ENCODE measurements at places on chromosomes 2 and 18.
A peak's percentile ranks its signal among the peaks of the same experiment; 100 is the strongest.

GRCh38 chr2:119423108-119423444 lies 8.6 kb upstream of the TMEM37 start:
- no peaks in the 10 kb centered on the region for H3K27me3 ChIP-seq
- DNase-seq: no peak
- no peaks in the 10 kb centered on the region for H3K36me3 ChIP-seq
- H3K27ac ChIP-seq: no peak overlapping the region

- no peak for DNase-seq
- H3K4me3 ChIP-seq: no peak overlapping the region
Measured at GRCh38 chr2:120338015-120338414, 7.9 kb upstream of the INHBB start.

DNA sequence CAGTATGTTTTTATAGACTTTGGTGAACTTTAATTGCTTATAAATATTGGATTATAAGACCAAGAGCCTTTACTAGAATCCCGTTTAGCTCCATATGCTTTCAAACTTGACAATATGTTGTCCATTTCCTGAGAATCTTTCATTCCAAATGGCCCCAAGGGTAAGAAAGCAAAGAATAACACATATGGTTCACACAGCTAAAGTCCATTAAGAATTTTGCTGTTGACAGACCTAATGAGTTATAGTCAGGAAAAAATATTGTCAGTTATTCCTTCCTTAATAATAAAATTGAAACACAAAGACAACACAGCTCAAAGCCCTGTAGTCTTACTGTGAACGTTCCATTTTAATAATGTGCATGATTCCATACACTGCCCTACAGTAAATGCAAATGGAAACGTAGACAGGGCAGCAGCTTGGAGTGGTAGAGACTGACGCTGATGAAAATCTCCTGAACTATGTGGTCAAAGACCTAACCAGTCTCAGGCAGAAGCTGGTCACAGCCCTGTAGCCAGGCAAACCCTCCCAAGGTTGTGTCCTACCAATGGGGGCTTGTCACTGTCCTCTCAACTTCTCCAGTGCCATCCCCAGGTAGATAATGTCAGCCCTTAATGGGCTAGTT lies 49.0 kb upstream of the ATIC start:
- no peaks in the 10 kb centered on the region for H3K4me1 ChIP-seq
- no peak overlapping the region for H3K27ac ChIP-seq

- H3K27me3 ChIP-seq: no peaks in the 10 kb centered on the region
- H3K36me3 ChIP-seq: no peaks in the 10 kb centered on the region
- peaks cover 2% of the 10 kb centered on the region for H3K4me1 ChIP-seq
- H3K4me3 ChIP-seq: no peak overlapping the region
- peak; percentile 29 for DNase-seq
- H3K27ac ChIP-seq: no peak overlapping the region
Measured at GRCh38 chr2:16727256-16727655, 61.6 kb upstream of the CYRIA start.

DNA sequence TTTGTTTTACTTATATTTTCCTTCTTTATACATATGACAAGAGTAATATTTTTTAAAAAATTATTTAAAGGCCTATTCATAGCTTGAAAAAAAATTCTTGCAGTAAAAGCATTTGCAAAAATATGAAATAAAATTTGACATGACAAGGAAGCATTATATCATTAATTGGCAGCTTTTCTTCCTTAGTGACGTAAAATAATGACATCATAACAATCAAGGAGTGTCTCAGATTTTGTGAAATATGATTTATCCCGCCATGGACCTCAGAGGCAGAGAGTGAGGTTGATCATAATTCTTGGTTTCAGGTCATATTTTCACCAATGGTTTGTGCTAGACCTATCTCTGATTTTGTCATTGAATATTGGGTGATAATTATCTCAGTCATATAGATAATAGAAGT lies 176.0 kb downstream of the MIB1 start:
- H3K36me3 ChIP-seq: no peaks in the 10 kb centered on the region
- H3K4me1 ChIP-seq: peaks cover 2% of the 10 kb centered on the region
- H3K27ac ChIP-seq: no peak overlapping the region
- H3K4me3 ChIP-seq: no peak overlapping the region
- DNase-seq: no peak

- no peaks in the 10 kb centered on the region for H3K4me1 ChIP-seq
- no peaks in the 10 kb centered on the region for H3K27me3 ChIP-seq
- no peak overlapping the region for H3K27ac ChIP-seq
- peaks cover 18% of the 10 kb centered on the region for H3K36me3 ChIP-seq
- H3K4me3 ChIP-seq: no peak overlapping the region
Measured at GRCh38 chr2:86037141-86037794, 68.4 kb downstream of the POLR1A start.

GRCh38 chr18:59518705-59519104 lies 159.6 kb upstream of the LMAN1 start:
- no peak for DNase-seq
- H3K27ac ChIP-seq: no peak overlapping the region
- no peaks in the 10 kb centered on the region for H3K36me3 ChIP-seq
- H3K4me1 ChIP-seq: peaks cover 2% of the 10 kb centered on the region
- no peak overlapping the region for H3K4me3 ChIP-seq

GRCh38 chr18:67243799-67244587 lies 272.5 kb downstream of the DSEL start:
- no peak for DNase-seq
- no peak overlapping the region for H3K27ac ChIP-seq
- H3K4me1 ChIP-seq: no peaks in the 10 kb centered on the region

DNA sequence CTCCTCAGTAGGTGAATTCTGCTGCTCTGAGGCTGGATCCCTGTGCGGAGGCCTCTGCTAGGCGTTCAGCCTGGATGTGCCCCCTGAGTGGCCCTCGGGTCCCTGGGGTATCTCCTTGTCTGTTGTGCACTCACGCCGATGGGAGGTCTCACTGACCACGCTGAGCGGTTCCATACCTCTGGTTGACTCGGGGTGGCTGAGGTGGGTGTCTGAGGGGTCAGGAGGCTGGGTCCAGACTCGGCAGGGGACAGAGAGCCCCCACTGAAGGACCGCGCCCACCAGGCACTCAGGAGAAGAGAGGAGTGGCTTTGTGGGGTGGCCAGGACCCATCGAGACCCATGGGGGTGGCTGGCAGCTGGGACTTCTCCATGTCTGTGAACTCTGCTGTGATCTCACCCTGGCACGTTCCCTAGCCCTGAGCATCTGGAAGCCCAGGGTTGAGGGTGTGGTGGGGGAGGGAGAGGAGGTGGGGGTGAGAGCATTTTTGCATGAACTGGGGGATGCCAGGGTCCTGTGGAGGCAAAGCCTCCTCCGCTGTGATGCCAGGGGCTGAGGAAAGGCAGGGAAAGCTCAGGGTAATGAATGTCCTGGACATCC lies 53.7 kb downstream of the TWIST2 start:
- H3K4me3 ChIP-seq: no peak overlapping the region
- H3K36me3 ChIP-seq: no peaks in the 10 kb centered on the region
- no peaks in the 10 kb centered on the region for H3K4me1 ChIP-seq

DNA sequence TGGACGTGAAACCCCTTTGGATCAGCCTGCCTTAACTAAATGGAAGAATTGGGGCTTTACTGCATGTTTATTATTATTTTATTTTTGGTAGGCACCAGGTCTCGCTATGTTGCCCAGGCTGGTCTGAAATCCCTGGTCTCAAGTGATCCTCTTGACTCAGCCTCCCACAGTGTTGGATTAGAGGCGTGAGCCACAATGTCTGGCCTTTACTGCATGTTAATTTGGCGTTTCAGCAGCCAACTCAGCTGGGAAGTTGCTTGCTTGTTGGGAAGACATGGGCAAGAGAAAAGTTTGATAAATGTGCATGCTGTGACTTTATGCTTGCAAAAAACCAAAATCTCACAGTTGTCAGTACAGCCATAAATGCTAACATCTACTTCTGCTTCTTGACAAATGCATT lies 105.1 kb downstream of the FMNL2 start:
- H3K27me3 ChIP-seq: no peaks in the 10 kb centered on the region
- H3K4me1 ChIP-seq: peaks cover 19% of the 10 kb centered on the region
- DNase-seq: peak; percentile 77
- no peaks in the 10 kb centered on the region for H3K36me3 ChIP-seq

GRCh38 chr2:8080063-8080462 lies 601.8 kb upstream of the ID2 start:
- no peak overlapping the region for H3K4me3 ChIP-seq
- H3K36me3 ChIP-seq: no peaks in the 10 kb centered on the region
- H3K27ac ChIP-seq: no peak overlapping the region
- H3K27me3 ChIP-seq: no peaks in the 10 kb centered on the region

- H3K4me3 ChIP-seq: no peak overlapping the region
- peak; percentile 81 for DNase-seq
- peaks cover 4% of the 10 kb centered on the region for H3K4me1 ChIP-seq
- no peak overlapping the region for H3K27ac ChIP-seq
- H3K36me3 ChIP-seq: no peaks in the 10 kb centered on the region
- H3K27me3 ChIP-seq: peaks cover 11% of the 10 kb centered on the region
Measured at GRCh38 chr2:216696751-216697560, 1.6 kb upstream of the IGFBP5 start.

Measured in mesendoderm (in vitro differentiated cells).